ENCODE measurements at places on chromosomes 7 and 10.

DNA sequence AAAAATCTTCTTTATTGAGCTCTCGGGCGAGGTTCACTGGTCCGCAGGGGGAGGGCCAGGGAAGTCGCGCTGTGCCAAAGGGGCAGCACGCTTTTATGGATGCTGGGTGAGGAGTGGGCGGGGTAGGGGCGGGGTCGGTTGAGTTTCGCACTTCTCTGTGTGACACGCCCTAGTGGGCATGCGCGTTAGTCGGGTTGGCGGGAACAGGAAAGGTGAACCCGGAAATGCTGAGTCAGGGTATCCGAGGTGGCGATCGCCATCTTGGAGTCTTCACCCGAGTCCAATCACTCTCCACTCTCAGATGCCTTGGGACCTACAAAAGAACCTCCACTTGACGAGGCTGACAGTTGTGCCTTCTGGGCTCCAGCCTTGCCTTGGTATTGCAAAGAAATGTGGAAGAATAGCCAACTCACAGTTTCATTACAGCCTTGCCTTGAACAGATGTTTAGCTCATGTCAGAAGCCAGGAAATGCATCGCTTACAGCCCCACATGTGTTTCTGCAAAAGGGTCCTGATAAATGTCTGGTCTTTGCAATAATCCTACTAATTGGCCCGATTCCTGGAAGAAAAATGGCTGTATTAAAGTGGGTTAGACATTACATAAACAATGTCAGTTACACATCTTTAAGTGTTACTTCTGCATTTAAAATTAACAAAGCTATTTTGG is 64.1 kb downstream of the AHR start:
- no peak for DNase-seq

- DNase-seq, result no peak
Measured at GRCh38 chr10:78934532-78934898, 134.3 kb upstream of the ZMIZ1 start.

DNA sequence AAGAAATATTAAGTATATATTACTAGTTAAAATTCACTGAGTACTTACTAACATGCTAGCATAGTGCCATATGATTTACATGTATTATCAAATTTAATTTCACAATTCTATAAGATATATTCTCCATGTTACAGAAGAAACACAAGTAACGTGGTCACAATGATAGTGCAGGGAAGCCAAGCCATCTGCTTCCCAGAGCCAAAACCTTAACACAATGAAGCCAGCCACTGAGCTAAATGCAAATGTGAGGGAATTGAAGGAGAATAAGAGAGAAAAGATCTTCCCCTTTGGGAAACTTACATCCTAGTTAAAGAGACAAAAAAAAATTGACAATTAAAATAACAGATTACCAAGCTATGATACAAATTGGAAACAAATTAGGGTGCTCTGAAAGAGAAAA is 63.6 kb downstream of the ELAPOR2 start:
- no peak for DNase-seq

- DNase-seq, result no peak
Measured at GRCh38 chr7:28581351-28581750, 169.0 kb downstream of the CREB5 start.

GRCh38 chr7:139711991-139712743 is 65.6 kb downstream of the HIPK2 start:
- DNase-seq, result no peak

GRCh38 chr10:23604613-23605012 is 165.7 kb downstream of the OTUD1 start:
- no peak for DNase-seq

DNA sequence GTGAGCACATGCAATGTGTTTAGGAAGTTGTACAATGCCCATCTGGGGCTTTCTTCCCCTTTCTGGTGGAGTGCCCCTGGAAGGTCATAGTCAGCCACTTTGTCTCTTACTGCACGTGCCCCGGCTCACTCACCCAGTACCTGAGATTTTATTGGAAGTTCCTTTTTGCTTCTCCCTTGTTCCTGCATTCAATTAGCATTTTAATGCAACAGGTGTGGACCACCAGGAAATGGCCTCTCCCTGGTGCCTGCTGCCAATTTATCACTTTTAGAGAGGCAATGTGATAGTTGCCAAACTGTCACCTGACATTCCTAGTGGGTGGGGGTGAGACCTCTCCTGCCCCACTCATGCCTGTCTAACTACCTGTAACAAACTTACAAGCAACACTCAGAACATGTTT is 293.4 kb upstream of the DKK1 start:
- DNase-seq, result no peak

GRCh38 chr10:113441220-113441619 is 111.6 kb upstream of the HABP2 start:
- DNase-seq, result no peak

- no peak for DNase-seq
Measured at GRCh38 chr7:99193527-99194220, 14.2 kb downstream of the KPNA7 start.

- no peak for DNase-seq
Measured at GRCh38 chr7:134640842-134641715, 5.6 kb upstream of the BPGM start.

DNA sequence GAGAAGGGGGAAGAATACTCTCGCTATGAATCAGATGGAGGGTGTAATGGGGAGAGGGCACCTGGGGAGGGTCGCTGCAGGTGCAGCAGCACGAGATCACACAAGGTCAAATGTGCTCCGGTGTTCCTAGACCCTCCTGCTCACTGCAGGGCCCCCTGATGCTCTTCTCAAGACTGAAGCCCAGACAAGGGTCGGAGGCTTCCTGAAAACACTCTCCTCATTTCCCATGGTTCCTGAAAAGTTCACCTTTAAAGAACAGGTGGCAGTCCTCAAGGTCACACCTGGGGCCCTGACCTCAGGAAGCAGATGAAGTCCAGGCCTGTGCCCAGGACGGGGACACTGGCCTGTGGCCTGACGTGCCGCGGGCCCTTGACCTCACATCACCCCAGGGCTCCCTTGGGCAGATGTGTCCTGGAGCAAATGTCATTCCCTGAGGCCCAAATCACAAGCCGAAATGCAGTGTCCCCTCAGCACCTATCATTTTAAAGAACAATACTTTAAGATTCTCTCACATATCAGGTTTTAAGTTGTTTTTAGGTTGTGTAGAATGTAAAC is 289.8 kb downstream of the GLRX3 start:
- DNase-seq, result no peak

GRCh38 chr10:48466611-48467240 is 138.1 kb downstream of the ARHGAP22 start:
- DNase-seq, result no peak

GRCh38 chr10:119807960-119808697 is 64.5 kb downstream of the MCMBP start:
- DNase-seq, result no peak

DNA sequence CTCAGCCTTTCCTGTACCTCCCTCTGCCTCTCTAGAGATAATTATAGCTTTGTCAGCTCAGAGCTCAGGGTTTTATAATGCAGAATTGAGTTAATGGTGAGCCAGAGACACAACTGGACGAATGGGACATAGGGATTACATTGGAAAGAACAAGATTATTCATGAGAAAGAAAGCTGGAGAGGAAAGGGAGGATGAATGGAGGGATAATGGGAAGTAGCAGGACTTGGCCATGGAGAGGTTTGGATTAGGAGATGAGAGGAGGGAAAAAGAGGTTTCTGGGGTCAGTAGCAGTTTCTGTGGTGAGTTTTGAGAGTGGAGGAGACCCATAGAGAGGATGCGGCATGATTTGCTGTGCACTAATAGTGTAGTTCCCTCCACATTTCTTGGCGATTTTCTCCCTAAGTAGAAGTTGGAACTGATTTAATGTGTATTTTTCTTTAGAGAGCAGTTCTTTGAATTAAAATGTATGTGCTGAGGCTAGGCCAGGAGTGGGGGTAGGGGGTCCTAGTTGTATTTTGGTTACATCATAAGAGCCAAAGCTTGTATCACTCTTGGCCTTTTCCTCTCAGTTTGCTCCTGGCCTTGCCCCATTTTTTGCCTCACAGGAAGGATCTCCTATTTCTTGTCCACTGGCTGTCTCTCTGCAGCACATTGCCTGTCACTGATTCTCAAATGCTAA is 107.4 kb downstream of the MKX start:
- no peak for DNase-seq

- peak; percentile 10 for DNase-seq
Measured at GRCh38 chr10:131013281-131013912, 298.1 kb downstream of the TCERG1L start.

- no peak for DNase-seq
Measured at GRCh38 chr7:114823290-114823689, 98.6 kb upstream of the MDFIC start.

DNA sequence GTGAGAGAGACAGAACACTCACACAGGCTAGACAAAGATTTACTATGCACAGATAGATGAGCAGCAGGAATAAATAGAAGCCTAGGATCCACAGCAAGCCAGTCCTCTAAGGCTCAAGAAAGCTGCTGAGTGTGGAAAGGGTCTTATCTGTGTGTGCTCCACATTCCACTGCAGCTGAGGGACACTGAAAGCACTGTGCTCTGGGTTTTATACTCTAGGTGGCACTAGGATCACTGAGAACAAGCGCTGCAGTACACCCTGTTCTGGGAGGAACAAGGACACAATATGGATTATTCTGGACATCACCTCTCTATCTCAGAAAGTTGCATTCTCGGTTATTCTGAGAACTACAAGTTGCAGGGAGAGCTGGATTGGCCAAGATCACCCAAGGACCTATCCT is 4.9 kb upstream of the KLHL7 start:
- DNase-seq, result no peak

GRCh38 chr10:57014758-57015157 is 653.7 kb upstream of the ZWINT start:
- DNase-seq, result no peak

DNA sequence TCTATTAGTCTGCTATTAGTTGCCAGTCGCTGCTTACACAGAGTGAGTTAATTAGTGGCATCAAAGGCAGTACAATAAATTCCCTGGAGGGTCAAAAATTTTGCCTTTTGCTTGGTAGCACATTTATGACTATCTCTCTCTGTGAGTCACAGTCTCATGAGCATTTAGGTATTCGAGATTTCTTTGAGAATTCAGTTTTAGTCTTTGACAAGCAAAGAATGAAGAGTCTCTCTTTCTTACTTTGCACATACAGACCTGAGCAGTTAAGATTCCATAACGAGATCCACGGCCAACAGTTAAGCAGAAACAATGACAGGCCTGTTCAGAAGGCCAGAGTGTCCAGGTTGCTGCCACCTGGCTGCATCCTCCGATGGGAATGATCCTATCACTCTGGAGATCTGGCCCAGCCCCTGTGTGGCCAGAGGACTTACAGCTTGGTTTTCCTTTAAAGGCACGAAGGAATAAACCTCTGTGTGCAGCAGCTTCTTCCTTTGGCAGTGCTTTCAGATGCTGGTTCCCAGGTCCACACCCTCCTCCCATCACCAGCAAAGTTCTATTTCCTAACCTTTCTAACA is 80.6 kb downstream of the GLI3 start:
- no peak for DNase-seq

- DNase-seq, result no peak
Measured at GRCh38 chr7:100584683-100585510, 1.0 kb downstream of the LRCH4 start.

- no peak for DNase-seq
Measured at GRCh38 chr10:44016589-44017482, 368.1 kb downstream of the CXCL12 start.

DNA sequence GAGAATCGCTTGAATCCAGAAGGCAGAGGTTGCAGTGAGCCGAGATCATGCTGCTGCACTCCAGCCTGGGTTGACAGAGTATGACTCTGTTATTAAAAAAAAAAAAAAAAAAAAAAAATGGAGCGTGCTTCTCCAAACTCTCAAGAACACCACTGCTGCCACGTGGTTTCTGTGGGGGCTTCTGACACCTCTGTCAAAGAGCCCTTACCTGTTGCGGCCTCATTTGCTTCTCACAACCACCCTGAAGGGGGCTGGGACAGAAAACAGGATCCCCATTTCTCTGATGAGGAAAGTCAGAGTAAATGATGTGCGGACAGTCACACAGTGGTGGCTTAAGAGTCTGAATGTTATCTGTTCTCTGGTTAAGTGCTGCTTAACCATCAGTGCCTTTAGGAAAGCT is 95.3 kb downstream of the RNF216 start:
- no peak for DNase-seq

- DNase-seq, result no peak
Measured at GRCh38 chr10:112122827-112123226, 60.7 kb downstream of the GPAM start.

DNA sequence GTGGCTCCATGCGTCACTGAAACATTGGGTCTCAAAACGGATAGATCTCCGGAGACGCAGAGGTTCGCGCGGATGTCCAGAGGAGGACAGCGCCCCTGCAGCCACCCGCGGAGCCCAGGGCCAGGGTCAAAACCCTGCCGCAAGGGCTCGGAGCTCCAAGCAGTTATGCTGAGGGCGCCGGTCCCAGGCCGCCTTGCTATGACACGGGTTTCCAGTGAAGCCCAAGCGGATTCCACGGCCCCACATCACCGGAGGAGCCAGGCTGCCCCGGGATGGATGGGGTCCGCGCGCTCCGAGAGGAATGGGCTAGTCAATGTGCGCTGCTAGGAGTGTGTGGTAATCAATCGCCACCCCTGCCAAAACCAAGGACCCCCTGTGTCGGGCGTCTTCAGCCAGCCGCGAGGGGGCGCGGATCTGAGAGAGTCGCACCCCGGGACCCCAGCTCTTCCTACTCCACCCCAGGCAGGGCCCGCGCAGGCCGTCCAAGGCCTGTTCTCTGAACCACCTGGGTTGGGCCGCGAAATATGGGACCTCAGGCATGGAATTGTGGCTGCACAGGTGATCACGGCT is 5.6 kb upstream of the EMX2 start:
- DNase-seq, result no peak

DNA sequence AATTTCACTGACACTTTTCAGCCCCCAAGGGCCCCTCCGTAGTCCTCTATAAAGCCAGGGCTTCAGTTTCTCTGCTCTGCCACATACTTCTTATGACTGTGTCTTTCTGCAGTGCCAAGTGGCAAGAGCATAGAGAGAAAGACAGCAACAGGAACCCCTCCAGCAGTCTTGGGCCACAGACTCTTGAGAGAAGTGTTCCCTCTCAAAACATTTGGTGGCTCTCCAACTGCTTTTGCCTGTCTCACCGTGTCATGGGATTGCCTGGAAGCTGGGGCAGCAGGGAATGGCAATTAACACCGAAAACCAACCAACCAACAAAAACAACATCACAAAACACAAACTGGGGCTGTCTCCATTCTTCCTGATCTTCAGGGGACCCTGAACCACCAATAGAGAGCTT is 73.8 kb upstream of the ELN start:
- DNase-seq, result no peak

Data from NCI-H2171 (cell line).